Smooth muscle cell of the umbilical artery (primary cell): ENCODE measurements at places on chromosomes 2 and 18. TPM values are rescaled to one million over a fixed set of nuclear protein-coding genes. Genes with fewer than 3 reads are reported as not detected.

SLC11A1 gene
- total RNA-seq, result 0.05 and 0.30 TPM in 2 replicates

RNF152 gene
- total RNA-seq, result 11.9 and 26.0 TPM in 2 replicates

ARHGAP15 gene
- not detected in 2 replicates for total RNA-seq

STK17B gene
- 46.9 and 76.8 TPM in 2 replicates for total RNA-seq

DOK6 gene
- 10.4 and 15.3 TPM in 2 replicates for total RNA-seq

ZNG1B gene
- total RNA-seq, result 33.1 and 41.6 TPM in 2 replicates

LYG2 gene
- not detected in 2 replicates for total RNA-seq

CCDC68 gene
- total RNA-seq, result 5.0 and 6.2 TPM in 2 replicates

RAPGEF4 gene
- 0.28 and 2.7 TPM in 2 replicates for total RNA-seq

TYMS gene
- 8.3 and 32.5 TPM in 2 replicates for total RNA-seq

TUBA3D gene
- total RNA-seq, result not detected in 2 replicates

GALNT14 gene
- under 0.01 and 2.3 TPM in 2 replicates for total RNA-seq

TNFRSF11A gene
- under 0.01 and 0.14 TPM in 2 replicates for total RNA-seq

SP9 gene
- 0.05 TPM in 1 of 2 replicates, not detected in the other for total RNA-seq

PROC gene
- total RNA-seq, result not detected in 2 replicates

ACSL3 gene
- total RNA-seq, result 134 and 172 TPM in 2 replicates

SULT1C4 gene
- 0.30 and 0.32 TPM in 2 replicates for total RNA-seq

C1QL2 gene
- total RNA-seq, result not detected in 2 replicates

CXCR4 gene
- 0.30 and 0.74 TPM in 2 replicates for total RNA-seq

STPG4 gene
- total RNA-seq, result 0.32 and 0.89 TPM in 2 replicates

TEX44 gene
- total RNA-seq, result not detected in 2 replicates

REG1B gene
- not detected in 2 replicates for total RNA-seq

ALK gene
- not detected in 2 replicates for total RNA-seq

ZNF385B gene
- not detected in 2 replicates for total RNA-seq

UPP2 gene
- not detected in 2 replicates for total RNA-seq

ASPRV1 gene
- 0.14 and 0.30 TPM in 2 replicates for total RNA-seq
